Bronchial epithelial cell (primary cell): ENCODE measurements at places on chromosomes 3 and 15. TPM values are rescaled to one million over a fixed set of nuclear protein-coding genes. Genes with fewer than 3 reads are reported as not detected.

MYNN gene
- total RNA-seq = 31.6 TPM in 2 replicates

PATL2 gene
- 0.13 TPM in 1 of 2 replicates, not detected in the other for total RNA-seq

CP gene
- total RNA-seq = 0.13 TPM in 1 of 2 replicates, not detected in the other

NPAP1 gene
- total RNA-seq = not detected in 2 replicates

SLC22A13 gene
- total RNA-seq = 0.77 and 0.79 TPM in 2 replicates

FAM81A gene
- total RNA-seq = 0.26 and 0.38 TPM in 2 replicates

RNU5B-1 gene
- not detected in 2 replicates for total RNA-seq

VEPH1 gene
- total RNA-seq = 0.64 and 1.3 TPM in 2 replicates

ROPN1 gene
- not detected in 2 replicates for total RNA-seq

TERC gene
- 118 and 346 TPM in 2 replicates for total RNA-seq

CHRNA5 gene
- total RNA-seq = 1.3 and 2.4 TPM in 2 replicates

RHCG gene
- total RNA-seq = 247 and 322 TPM in 2 replicates

CDCP1 gene
- 41.3 and 64.9 TPM in 2 replicates for total RNA-seq

BMF gene
- total RNA-seq = 1.4 and 1.6 TPM in 2 replicates

ZMAT3 gene
- 12.2 and 15.3 TPM in 2 replicates for total RNA-seq
